Lower lobe of right lung (tissue), 2 donors: ENCODE measurements at places on chromosomes 6 and 20. TPM values are rescaled to one million over a fixed set of nuclear protein-coding genes. Genes with fewer than 3 reads are reported as not detected.

The SLC17A9 gene
- total RNA-seq, result 10.4 TPM

The CST5 gene
- not detected for total RNA-seq

DNA sequence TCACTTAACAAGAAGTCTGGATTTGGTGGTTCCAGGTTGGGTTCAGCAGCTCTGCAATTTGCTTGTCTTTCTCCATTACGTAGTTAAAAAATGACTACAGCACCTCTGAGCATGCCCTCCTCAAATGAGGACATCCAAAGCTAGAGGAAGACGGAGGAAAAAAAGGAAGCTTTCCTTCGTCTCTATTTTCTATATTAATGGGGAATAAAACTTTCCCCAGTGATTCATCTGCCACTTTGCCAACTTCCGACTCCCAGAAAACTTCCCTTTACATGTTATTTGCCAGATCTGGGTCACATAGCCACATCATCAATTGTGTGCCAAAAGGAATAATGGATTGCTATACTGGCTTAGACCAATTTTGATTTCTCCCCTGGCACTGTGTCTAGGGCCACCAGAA, 69.5 kb downstream of the ZFAND3 start:
- H3K4me3 ChIP-seq, result no peak overlapping the region
- H3K36me3 ChIP-seq, result no peaks in the 10 kb centered on the region
- no peak for DNase-seq
- H3K4me1 ChIP-seq, result peaks cover 34% of the 10 kb centered on the region

- H3K4me1 ChIP-seq, result peaks cover 13% of the 10 kb centered on the region
- no peaks in the 10 kb centered on the region for H3K27me3 ChIP-seq
- peaks cover 39% of the 10 kb centered on the region for H3K36me3 ChIP-seq
- DNase-seq, result no peak
- H3K4me3 ChIP-seq, result no peak overlapping the region
These were observed 187.6 kb downstream of the TMEM242 start for GRCh38 chr6:157135691-157136090.

DNA sequence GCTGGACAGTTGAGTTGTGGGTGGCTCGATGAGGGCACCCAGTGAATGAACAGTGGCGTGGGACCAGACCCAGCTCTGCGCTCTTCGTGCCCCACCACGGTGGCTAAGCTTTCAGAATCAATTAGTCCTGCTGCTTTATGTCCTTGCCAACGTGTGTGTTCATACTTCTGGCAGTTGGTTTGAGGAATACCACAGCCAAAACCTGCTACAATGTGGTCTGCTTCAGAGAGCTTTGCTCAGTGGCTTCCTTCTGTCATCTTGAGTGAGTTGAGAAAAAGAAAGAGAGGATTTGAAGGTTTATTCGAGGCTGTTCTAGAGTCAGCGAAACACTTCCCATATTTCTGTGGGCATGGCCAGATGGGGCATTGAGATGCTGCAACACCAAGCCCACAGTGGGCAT, 39.5 kb upstream of the SLC22A2 start:
- no peak overlapping the region for H3K27ac ChIP-seq
- H3K36me3 ChIP-seq, result no peaks in the 10 kb centered on the region
- DNase-seq, result no peak
- H3K4me1 ChIP-seq, result no peaks in the 10 kb centered on the region
- no peak overlapping the region for H3K4me3 ChIP-seq
- H3K27me3 ChIP-seq, result no peaks in the 10 kb centered on the region

The DOK5 gene
- 0.74 TPM for total RNA-seq

The DEFB127 gene
- not detected for total RNA-seq

DNA sequence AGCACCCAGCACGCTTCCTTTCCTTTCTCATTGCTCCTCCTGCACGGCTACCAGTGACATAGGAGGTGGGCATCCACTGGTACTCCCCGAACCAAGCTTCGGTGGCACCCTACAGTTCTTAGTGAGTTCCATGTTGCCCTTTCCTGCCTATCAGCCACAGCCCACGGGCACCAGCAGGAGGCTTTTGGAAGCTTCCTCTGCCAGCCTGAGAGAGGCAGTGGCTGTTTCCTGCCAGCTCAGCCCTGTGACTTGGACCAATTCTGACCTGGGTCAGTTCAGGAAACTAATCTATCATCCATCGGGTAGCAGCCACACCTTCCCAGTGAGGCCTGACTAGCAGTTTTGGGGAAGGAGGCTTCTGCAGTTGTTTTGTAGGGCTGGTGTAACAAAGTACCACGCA, 176.4 kb upstream of the UST start:
- no peak overlapping the region for H3K27ac ChIP-seq
- H3K4me3 ChIP-seq, result no peak overlapping the region
- peaks cover 15% of the 10 kb centered on the region for H3K4me1 ChIP-seq
- no peak for DNase-seq
- H3K36me3 ChIP-seq, result no peaks in the 10 kb centered on the region

DNA sequence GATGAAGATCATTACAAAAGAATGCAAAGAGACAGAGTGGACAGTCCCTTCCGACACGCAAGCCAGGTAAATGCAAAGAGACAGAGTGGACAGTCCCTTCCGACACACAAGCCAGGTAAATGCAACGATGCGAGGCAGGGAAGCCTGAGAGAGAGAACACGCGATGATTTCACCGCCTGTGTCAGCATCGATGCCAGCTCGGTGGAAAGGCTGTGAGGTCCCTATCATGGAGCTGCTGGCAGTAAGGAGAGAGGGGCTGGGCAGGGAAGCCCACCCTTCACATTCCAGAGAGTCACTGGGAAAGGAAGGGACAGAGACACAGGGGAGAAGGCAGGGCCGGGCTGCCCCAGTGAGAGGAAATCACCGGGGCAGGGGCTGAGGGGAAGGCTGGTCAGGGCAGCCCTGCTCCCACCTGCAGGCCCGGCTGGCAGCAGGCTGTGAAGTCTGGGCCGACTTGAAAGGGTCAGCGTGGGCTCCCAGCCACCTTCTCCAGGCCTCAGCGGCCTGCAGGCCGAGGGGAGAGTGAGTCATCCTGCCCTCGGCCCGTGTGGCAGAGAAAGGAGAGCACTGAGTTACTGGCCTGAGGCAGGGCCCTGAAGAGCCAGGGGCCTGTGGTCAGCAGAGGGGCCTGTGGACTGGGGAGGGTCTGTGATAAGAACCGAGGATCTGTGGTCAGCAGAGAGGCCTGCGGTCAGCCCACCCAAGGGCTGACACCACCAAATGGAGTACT, 80.4 kb downstream of the DACT2 start:
- no peaks in the 10 kb centered on the region for H3K27me3 ChIP-seq
- no peak for DNase-seq
- no peaks in the 10 kb centered on the region for H3K36me3 ChIP-seq
- H3K4me3 ChIP-seq, result no peak overlapping the region

GRCh38 chr20:47300071-47300470, 56.4 kb downstream of the ZMYND8 start:
- DNase-seq, result no peak
- peak overlapping the region; percentile 7 for H3K27ac ChIP-seq
- no peak overlapping the region for H3K4me3 ChIP-seq
- peaks cover 43% of the 10 kb centered on the region for H3K36me3 ChIP-seq
- H3K27me3 ChIP-seq, result no peaks in the 10 kb centered on the region
- H3K4me1 ChIP-seq, result peaks cover 23% of the 10 kb centered on the region

DNA sequence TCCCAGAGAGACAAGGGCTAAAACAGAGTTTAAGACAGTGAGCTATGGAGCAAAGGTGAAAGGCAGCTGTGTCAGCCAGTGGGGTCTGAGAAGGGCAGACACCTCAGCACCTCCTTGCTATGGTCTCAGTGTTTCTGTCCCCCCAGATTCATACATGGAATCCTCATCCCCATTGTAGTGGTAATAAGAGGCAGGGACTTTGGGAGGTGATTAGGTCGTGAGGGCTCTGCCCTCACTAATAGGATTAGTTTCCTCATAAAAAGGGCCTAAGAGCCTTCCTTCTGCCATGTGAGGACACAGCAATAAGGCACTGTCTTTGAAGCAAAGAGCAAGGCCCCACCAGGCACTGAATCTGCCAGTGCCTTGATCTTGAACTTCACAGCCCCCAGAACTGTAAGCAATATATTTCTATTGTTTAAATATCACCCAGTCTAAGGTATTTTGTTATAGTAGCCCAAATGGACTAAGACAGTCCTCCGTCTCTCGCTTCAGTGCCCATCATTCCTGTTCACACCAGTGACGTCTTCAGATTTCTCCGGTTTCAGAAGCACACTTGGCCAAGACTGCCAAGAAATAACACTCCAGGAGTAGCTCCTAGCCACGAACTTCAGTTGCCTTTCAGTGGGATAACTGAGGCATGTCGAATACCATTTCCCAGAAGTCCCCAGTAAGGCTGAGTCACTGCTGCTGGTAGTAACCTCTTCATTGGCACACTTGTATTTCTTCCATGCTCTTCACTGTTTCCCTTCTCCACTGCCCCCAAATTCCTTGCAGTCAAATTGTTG, 32.8 kb downstream of the SLC13A3 start:
- H3K4me3 ChIP-seq, result no peak overlapping the region
- H3K27ac ChIP-seq, result no peak overlapping the region
- DNase-seq, result no peak
- peaks cover 5% of the 10 kb centered on the region for H3K27me3 ChIP-seq
- H3K4me1 ChIP-seq, result no peaks in the 10 kb centered on the region

GRCh38 chr6:35857853-35858252, 52.7 kb downstream of the LHFPL5 start:
- no peaks in the 10 kb centered on the region for H3K4me1 ChIP-seq
- DNase-seq, result no peak
- H3K4me3 ChIP-seq, result no peak overlapping the region
- no peaks in the 10 kb centered on the region for H3K27me3 ChIP-seq
- no peak overlapping the region for H3K27ac ChIP-seq
- peaks cover 65% of the 10 kb centered on the region for H3K36me3 ChIP-seq

The NRSN1 gene
- not detected for total RNA-seq

The PSMB1 gene
- 117 TPM for total RNA-seq

- no peak overlapping the region for H3K27ac ChIP-seq
- H3K36me3 ChIP-seq, result no peaks in the 10 kb centered on the region
- no peak overlapping the region for H3K4me3 ChIP-seq
These were observed 52.4 kb upstream of the TINAG start for GRCh38 chr6:54255886-54256285.

The TRIM40 gene
- not detected for total RNA-seq

- H3K27ac ChIP-seq, result peak overlapping the region; percentile 44
- H3K4me3 ChIP-seq, result no peak overlapping the region
- no peak for DNase-seq
- no peaks in the 10 kb centered on the region for H3K27me3 ChIP-seq
These were observed 77.2 kb downstream of the SSR1 start for GRCh38 chr6:7235712-7236305.

The HRH3 gene
- not detected for total RNA-seq

The IL20RA gene
- 10.9 TPM for total RNA-seq

The VWA7 gene
- total RNA-seq, result 4.2 TPM

The HLA-DRB1 gene
- total RNA-seq, result 480 TPM

- H3K27me3 ChIP-seq, result no peaks in the 10 kb centered on the region
- no peaks in the 10 kb centered on the region for H3K36me3 ChIP-seq
- H3K4me1 ChIP-seq, result peaks cover 43% of the 10 kb centered on the region
These were observed 75.3 kb upstream of the RIPOR2 start for GRCh38 chr6:25010902-25011625.

GRCh38 chr6:161545741-161546140, 271.9 kb upstream of the AGPAT4 start:
- no peak for DNase-seq
- no peaks in the 10 kb centered on the region for H3K36me3 ChIP-seq
- H3K4me3 ChIP-seq, result no peak overlapping the region
- H3K4me1 ChIP-seq, result no peaks in the 10 kb centered on the region
- no peak overlapping the region for H3K27ac ChIP-seq
- H3K27me3 ChIP-seq, result no peaks in the 10 kb centered on the region

The SLC22A1 gene
- 2.6 TPM for total RNA-seq

- H3K36me3 ChIP-seq, result no peaks in the 10 kb centered on the region
- no peak overlapping the region for H3K4me3 ChIP-seq
- H3K27ac ChIP-seq, result no peak overlapping the region
- no peaks in the 10 kb centered on the region for H3K4me1 ChIP-seq
- H3K27me3 ChIP-seq, result no peaks in the 10 kb centered on the region
These were observed 11.5 kb upstream of the DEFB113 start for GRCh38 chr6:49980898-49981297.

The FERMT1 gene
- 1.4 TPM for total RNA-seq

- H3K27ac ChIP-seq, result no peak overlapping the region
- no peak overlapping the region for H3K4me3 ChIP-seq
- no peaks in the 10 kb centered on the region for H3K4me1 ChIP-seq
- DNase-seq, result no peak
- no peaks in the 10 kb centered on the region for H3K27me3 ChIP-seq
These were observed 100.2 kb downstream of the PREP start for GRCh38 chr6:105302617-105303128.

- H3K27me3 ChIP-seq, result no peaks in the 10 kb centered on the region
- H3K4me3 ChIP-seq, result no peak overlapping the region
- peaks cover 19% of the 10 kb centered on the region for H3K36me3 ChIP-seq
- no peaks in the 10 kb centered on the region for H3K4me1 ChIP-seq
These were observed 8.7 kb downstream of the ZNF165 start for GRCh38 chr6:28089054-28089453.

GRCh38 chr6:80638213-80639055, 532.0 kb downstream of the BCKDHB start:
- H3K27ac ChIP-seq, result peak overlapping the region; percentile 70
- H3K4me3 ChIP-seq, result no peak overlapping the region
- peak; percentile 54 for DNase-seq

DNA sequence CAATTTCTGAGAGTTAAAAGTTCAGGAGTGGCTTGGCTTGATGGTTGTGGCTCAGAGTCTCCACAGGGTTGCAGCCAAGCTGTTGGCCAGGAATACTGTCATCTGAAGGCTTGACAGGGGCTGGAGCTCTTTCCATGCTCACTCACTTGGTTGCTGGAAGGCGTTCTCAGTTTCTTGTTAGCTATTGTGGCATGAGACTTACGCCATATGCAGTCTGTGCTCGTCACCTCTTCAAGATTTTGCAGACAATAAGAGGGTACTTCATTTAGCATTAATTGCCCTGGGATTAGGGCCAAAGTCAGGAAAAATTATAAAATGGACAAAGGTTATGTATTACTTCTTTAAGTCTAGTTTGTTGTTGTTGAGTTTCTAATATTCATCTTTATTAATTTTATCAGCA, 380.6 kb upstream of the MAP3K7 start:
- DNase-seq, result no peak
- H3K36me3 ChIP-seq, result no peaks in the 10 kb centered on the region
- H3K4me1 ChIP-seq, result no peaks in the 10 kb centered on the region
- no peak overlapping the region for H3K27ac ChIP-seq

The RAB5IF gene
- total RNA-seq, result 100.0 TPM
